ENCODE measurements at places on chromosomes 1 and 21.

- no peak for DNase-seq
These were observed 478.2 kb downstream of the NEGR1 start for GRCh38 chr1:71804140-71804539.

DNA sequence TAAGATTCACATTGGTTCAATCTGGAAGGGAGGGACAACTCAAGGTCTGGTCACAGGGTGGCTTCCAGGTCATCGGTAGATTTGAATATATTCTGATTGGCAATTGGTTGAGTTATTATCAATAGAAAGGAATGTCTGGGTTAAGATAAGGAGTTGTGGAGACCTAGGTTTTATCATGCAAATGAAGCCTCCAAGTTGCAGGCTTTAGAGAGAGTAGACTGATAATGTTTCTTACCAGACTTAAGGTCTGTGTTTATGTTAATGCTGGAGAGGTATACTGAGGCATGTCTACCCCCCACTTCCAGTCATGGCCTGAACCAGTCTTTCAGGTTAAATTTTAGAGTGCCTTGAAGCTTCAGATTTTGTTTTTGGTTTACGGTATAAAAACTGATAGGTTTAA, 29.7 kb downstream of the USP25 start:
- DNase-seq = no peak

DNA sequence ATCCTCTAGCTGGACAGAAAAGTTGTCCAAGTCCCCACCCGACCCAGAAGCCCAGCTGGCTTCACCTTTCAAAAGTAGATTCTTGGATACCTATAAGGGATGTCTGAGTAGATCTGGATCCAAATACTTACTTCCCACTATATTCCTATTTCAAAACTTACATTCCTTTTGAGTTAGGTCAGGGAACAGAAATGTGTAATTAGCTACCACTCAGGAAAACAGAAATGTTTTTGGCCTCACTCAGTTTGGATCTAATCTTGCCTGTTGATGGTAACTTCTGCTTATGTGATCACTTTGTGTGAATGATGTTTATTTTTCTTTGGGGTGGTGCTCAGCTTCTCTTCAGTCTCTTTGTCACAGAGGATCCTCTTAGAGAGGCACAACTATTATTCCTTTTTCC, 814.4 kb upstream of the RGS18 start:
- peak; percentile 69 for DNase-seq

DNA sequence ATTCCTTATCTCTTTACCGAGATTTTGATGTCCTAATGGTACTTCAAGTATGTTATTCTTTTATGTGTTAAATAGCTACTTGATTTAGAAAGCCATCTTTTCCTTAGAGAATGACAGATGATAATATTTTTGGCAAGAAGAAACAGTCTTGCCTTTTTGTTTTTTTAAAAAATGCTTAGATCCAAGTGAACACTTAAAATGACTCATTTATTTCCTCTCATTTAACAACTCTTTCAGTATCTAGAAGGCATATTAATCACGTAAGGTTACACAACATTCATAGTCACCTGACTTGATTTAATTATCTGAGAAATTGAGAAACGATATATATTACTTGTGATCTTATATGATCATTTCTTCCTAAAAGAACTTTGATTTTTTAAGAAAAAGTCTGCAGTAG, 52.4 kb downstream of the SUCO start:
- DNase-seq = no peak

DNA sequence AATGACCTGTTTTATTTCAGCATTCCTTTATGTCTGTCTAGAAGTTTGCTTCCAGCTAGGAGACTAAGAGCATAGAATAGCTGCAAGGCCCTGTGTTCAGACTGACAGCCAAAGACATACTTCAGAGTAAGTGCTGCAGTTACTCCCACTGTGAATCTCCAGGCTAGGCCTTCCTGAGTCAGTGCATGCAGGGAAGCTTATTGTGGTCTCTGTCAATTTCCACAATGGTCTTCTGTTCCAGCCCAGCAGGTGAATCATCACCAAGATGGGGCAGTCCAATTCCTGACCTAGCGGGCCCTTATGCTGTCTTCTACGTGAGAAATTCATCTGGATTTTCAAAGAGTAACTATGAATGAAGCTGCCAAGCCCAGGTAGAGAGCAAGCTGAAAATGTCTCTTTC, 146.3 kb upstream of the C8B start:
- DNase-seq = no peak

DNA sequence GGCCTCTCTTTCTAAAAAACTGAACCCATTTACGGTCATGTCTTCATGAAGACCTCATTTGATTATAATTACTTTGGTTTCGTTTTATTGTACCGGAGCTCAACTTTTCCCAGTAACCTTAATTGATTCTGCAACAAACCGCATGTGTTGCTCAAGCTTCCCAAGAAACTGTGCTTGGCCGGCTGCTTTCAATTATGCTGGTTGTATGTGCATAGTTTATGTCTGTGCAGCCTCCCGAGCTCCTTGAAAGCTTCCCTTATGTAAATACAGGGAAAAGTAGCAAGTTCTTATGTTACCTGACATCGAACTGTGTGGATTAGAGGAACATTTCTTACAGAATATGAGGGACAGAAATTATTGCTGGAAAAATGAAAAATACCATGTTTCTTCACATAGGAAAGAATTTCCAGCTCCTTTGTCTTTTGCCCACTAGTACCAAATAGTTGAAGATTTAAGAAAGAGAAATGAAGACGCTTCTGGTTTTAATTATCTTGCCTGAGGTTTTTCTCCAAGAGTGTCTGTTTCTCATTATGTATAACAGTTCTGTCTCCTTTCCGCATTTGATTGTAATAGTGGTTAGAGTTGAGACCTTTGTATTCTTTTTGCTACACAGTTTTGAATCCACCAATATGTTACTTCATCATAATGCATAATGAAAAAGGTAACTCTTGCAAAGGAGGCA, 2.1 kb downstream of the VCAM1 start:
- DNase-seq = peak; percentile 80

GRCh38 chr1:58864654-58865053, 80.8 kb upstream of the JUN start:
- DNase-seq = no peak

DNA sequence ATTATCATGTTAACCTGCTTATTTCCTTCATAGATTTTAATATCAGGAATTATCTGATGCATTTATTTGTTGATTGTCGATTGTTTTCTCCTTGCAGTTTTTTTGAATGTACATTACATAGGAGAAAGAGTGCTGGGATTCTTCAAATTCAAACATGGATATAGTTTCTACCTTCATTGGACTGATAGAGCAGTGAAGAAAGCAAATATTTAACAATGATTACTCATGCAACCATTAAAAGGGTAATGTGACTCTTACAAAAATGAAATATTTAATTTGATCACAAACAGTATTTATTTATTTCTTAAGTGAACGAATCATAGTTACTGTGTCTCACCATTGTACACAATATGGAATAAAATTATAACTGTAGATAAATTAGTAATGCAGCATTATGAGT, 350.9 kb downstream of the BRINP3 start:
- DNase-seq = no peak

DNA sequence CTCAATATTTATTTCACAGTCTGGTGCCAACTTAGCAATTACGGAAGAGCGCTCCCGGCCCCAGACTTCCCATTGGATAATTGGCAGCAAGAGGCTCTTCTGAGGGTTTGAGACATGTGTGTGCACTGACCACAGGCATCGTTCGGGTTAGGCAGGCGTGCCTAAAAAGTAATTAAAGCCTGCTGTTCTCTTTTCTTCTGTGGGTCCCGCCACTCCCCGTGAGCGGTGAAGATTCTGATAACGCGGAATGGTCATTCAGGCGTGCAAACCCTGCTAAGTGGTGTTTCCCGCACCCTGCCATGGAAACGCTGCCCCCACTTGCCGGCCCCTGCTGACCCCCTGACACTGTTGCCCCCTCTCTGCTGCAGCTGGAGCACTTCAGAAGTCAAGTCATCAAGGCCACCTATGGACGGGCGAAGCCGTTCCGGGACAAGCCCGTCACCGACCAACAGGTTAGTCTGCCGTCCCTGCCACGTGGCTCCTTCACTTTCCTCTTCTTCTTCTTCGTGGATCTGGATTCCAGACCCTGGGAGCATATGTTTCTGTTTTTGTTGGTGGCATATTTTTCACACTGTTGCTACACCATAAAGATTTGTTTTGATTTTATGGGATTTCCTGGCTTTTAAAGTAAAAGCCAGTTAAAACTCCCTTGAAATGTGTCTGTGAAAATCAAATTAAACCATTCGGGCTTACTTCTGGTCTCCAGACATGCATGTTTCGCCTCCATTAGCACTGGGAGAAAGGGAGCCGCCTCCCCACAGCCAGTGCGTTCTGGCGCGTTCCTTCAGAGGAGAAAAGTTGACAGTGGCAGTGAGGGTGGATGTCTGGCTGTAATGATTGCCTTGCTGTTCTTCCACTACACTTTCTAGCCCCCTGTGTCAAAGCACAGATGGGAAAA, 79.9 kb downstream of the FHAD1 start:
- DNase-seq = no peak

DNA sequence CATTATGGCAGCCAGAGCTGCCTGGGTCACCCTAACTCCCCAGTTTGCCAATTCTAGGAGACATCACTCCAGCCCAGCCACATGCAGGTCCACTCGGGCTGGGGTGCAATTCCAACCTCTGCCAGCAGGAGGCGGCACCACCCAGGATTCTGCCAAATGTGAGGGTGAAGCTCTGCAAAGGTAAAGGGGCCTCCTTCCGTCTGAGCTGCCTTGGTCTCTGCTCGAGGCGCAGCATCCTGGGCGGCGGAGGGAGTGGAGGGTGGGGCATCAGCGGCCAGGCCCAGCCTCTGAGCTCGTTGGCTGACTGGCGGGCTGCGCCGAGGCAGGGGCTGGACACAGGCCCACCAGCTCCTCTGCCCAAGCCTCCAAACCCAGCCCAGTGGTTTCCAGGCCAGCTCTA, 63.8 kb downstream of the ARHGEF16 start:
- DNase-seq = no peak

GRCh38 chr21:33461538-33462250, 18.1 kb downstream of the TMEM50B start:
- no peak for DNase-seq

GRCh38 chr1:204904228-204904810, 33.7 kb downstream of the NFASC start:
- no peak for DNase-seq

DNA sequence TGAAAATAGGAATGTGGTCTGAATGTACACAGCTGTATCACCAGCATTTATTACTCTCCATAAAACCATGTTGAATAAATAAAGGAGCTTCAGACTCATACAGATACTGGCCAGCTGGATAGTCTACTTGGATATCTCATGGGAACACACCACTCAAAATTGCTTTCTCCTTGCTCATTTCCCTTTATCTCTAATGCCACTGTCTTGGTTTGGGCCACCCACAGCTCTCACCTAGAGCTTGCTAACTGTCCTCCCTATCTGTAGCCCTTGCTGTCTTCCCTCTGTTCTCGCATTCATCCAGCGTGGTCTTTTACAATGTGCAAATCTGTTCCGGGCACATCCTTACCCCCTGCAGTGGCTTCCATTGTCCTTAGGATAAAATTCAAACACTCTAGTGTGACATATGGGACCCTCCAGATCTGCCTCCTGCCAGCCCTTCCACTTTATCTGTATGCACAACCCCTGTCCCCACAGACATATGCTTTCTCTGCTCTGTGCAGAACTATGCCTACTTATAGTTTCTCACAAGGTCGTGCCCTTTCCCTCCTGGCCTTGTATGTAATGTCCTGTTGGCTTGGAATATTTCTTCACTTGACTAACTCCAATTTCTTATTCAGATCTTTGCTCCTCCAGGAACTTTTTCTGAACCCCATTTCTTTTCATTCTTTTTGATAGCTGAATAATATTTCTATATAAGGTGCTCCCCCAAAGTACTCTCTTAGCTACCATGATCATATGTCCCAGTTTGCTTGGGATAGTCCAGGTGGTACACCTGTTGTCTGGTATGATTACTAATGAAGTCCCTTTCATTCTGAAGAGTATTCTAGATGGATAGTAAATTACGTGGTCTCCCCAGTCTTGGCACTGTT, 2.9 kb downstream of the FLVCR1 start:
- no peak for DNase-seq

DNA sequence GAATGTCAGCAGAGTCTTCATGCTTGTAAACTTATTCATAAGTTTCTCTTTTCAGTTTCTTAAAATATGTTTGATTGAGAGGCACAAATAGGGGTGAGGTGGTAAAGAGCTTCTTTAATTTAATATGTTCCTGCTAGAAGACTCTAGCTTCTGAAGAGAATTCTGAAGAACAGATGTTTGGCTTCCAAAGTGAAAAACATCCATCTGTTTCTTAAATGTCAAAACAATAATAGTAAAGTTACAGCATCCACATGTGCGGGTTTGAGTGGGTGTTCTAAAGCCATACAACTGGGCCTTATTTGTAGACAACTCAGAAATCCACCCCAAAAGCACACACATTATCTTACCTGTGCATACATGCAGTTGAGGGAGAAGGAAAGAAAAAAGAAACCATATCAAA, 144.0 kb upstream of the ADGRL4 start:
- DNase-seq = no peak

DNA sequence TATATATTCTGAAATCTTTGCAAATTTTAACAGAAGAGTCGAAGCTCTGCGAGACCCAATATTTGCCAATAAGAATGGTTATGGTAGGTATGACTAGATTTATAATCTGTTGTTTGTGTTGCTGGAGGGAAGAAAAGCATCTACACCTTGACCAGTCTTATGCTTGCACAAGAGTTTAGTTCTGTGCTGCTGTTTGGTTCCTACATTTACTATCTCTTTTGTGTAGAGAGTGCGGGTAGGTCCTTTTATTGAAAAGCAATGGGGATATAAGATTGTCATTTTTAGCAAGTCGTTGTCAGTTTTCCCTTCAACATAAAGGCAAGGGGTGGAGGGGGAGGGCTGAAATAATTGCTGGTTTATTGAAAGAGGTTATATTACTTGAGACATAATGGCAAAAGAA, 396 bp downstream of the ELAVL4 start:
- DNase-seq = no peak

- no peak for DNase-seq
These were observed 19.0 kb upstream of the SH2D5 start for GRCh38 chr1:20751462-20751990.
